ENCODE measurements at places on chromosomes 6 and 20.

DNA sequence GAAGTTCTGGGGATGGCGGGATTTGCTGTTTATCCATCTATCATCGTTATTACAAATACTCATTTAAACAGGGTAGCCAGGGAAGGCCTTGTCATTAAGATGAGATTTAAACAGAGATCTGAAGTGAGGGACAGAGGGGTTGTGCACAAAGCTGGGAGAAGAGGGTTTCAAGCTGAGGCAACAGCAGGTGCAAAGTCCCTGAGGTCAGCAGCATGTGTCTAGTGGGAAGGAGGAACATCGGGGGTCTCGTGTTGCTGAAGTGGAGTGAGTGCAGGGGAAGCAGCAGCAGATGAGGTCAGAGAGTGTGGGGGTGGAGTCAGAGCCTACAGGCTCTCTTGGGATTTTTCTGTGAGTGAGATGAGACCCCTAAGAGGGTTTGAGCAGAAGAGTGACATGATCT lies 52.0 kb downstream of the CDH22 start:
- DNase-seq: no peak

DNA sequence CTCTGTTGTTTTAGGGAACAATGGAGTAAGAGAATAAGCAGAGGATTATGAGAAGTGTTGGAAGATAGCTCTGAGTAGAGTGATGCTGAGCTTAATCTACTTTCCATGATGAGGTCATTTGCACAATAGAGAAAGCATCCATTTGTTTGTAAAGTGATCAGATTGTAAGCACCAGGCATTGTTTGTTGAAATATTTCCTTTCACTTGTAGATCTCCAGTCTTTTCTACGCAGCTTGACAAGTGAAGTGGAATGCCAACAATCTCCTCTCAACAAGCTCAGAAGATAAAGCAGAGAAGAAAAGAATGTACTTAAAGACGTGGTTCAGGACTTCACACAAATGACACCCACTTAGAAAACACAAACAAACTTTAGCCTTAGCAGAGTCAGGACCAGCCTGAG lies 80.1 kb upstream of the MARCKS start:
- DNase-seq: no peak

GRCh38 chr6:83055366-83055964 lies 10.2 kb downstream of the UBE3D start:
- peak; percentile 35 for DNase-seq

- no peak for DNase-seq
Measured at GRCh38 chr20:8837396-8837795, 231.5 kb upstream of the PLCB4 start.

DNA sequence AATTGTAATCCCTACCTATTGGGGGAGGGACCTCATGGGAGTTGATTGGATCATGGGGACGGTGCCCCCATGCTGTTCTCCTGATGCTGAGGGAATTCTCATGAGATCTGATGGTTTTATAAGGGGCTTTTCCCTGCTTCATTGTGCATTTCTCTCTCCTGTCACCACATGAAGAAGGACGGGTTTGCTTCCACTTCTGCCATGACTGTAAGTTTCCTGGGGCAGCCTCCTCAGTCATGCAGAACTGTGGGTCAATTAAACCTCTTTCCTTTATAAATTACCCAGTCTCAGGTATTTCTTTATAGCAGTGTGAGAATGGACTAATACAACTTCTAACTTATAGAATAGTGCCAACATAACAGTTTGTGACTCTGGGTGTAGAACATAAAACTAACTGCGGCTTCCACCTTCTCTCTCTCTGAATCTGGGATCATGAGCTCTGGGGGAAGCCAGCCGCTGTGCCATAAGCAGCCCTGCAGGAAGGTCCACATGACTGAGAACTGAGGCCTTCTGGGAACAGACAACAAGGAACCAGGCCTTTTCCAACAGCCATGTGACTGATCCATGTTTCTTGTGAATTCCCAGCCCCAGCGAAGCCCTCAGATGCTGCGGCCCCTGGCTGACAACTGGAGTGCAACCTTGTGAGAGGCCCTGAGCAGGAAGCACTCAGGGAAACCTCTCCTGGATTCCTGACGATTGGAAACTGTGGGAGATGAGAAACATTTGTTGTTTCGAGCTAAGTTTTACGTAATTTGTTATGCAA lies 3.4 kb upstream of the HLA-A start:
- no peak for DNase-seq

DNA sequence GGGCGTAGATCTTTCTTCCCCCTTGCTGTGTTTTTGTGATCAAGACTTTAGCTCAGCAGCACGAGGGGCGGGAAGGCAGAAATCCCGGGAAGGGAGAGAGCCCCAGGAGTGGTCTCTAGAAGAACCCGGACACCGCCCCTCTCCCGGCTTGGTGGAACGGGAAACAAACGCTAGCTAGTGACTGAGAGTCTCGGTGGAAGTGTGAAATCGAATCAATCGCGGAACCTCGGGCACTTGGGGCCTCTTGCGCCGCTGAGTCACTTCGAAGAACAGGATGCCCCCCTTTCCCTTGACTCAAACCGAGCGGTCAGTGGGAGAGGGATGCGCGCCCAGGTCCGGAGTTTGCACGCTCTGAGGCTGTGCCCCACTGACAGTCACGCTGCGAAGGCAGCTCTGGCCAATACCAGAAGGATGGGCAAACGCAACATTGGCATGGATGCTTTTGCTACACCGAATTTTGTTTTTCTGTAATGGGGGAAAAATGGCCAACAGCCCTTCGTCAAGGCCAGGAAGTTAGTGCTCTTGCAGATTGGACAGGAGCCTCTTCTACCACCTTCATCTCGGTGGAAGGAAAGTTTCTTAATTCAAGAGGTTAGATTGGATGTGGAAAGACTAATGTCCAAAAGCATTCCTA lies 1.6 kb upstream of the OLIG3 start:
- DNase-seq: peak; percentile 26

GRCh38 chr6:138196122-138196738 lies 22.1 kb downstream of the PBOV1 start:
- DNase-seq: no peak

GRCh38 chr20:12056839-12057238 lies 139.1 kb downstream of the BTBD3 start:
- DNase-seq: no peak

GRCh38 chr6:44668391-44668930 lies 281.0 kb downstream of the CDC5L start:
- no peak for DNase-seq

- DNase-seq: no peak
Measured at GRCh38 chr20:16474363-16474762, 98.9 kb downstream of the KIF16B start.

- DNase-seq: no peak
Measured at GRCh38 chr6:167795321-167795811, 31.3 kb upstream of the AFDN start.

DNA sequence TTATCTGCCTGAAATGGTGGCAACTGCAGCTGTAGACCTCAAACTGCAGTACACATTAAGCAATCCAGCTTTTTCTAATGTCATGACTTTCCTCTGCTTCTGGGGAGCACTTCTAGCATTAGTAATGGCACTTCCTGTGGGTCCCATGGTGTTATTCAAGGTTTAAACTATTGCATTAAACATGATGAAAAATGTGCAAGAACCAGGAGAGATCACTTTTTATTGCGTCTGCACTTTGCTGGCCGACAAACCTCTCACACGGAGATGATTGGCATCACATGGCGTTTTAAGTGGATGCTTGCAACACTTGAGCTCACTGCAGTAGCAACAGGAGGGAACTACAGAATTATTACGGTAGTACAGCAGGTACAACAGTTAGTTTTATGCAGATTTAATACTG lies 148.4 kb downstream of the HIVEP2 start:
- no peak for DNase-seq

GRCh38 chr6:44100088-44100550 lies 27.1 kb downstream of the MRPL14 start:
- no peak for DNase-seq

GRCh38 chr20:44637522-44638372 lies 13.8 kb downstream of the ADA start:
- no peak for DNase-seq

- DNase-seq: no peak
Measured at GRCh38 chr6:128064540-128064895, 163.7 kb upstream of the THEMIS start.

GRCh38 chr20:40640667-40641066 lies 48.4 kb downstream of the MAFB start:
- no peak for DNase-seq

DNA sequence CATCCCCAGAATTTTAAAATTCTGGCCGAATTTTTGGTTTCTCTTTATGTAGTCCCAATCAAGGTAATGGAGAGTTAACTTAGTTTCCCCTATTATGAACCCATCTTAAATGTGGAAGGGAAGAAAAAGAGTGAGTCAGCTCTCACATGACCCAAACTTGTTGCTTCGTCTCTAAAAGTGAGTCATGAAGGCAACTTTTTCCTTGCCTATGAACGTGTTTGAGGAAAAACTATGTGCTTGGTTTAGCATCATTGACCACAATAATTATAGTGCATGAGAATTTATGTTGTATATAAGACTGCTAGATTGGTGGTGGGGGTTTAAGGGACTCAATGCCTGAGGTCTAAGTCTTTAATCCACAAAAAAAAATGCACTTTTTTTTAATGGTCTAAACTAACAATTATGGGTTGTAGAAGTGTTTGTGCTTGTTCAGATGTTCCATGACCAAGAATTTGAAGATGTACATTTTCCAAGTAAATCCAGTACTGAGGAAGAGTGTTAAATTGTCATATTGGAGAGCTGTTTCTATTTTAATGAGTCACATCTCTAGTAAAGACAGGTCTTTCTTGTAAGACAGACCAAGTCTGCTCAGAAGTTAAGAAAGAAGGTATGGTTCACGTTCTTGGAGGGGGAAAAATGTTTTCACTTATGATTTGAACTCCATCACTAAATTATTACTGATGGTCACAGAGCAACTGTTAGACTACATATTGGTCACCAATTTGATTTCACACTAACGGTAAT lies 409.9 kb upstream of the MARCKS start:
- DNase-seq: no peak

- DNase-seq: no peak
Measured at GRCh38 chr6:2713473-2714110, 37.1 kb downstream of the MYLK4 start.

DNA sequence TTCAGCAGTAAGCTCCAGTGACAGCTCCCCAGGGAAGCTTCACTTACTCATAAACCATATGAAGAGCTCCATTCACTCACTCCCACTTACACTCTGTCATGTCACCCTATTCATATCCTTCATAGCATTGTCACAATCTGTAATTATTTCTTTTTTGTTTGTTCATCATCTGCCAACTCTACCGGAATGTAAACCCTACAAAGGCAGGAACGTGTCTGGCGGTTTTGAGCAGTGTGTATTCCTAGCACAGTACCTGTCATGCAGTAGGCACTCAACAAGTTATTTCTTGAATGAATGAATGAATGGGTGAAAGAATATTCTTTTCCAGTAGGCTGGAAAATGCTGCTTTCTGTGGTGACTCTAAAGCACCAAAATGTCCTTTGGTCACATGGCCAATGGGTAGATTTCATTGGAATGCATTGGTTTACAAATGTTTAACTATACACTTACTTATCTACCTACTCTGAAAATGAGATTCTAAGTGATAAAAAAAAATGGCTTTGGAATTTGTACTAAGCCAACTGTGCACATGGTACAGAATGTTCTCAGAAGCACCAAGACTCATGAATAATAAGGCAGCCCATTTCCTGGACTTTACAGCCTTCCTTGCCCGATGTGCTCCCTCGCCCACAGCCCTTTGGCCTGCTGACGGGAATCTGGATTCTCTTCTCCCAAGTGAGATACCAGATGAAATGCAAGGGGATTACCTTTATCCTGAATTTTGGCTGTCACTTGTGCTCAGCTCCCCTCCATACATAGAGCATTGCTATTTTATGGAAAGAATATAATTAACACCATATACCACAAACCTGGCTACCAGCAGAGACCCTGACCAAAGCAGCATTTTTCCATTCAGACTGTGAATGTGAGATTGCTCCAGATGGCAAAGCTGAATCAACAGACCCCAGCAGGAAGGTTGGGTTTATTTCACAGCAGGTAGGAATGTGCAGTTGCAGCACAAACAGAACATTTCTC lies 273.3 kb downstream of the ALDH8A1 start:
- DNase-seq: no peak

GRCh38 chr6:28496099-28496779 lies 19.4 kb downstream of the GPX6 start:
- DNase-seq: no peak

GRCh38 chr6:32190054-32190851 lies at the start of gene PBX2:
PBX2 (minus strand) TSS chr6:32190202; CDS start chr6:32189915, 287 bp downstream.
- DNase-seq: peak; percentile 76

DNA sequence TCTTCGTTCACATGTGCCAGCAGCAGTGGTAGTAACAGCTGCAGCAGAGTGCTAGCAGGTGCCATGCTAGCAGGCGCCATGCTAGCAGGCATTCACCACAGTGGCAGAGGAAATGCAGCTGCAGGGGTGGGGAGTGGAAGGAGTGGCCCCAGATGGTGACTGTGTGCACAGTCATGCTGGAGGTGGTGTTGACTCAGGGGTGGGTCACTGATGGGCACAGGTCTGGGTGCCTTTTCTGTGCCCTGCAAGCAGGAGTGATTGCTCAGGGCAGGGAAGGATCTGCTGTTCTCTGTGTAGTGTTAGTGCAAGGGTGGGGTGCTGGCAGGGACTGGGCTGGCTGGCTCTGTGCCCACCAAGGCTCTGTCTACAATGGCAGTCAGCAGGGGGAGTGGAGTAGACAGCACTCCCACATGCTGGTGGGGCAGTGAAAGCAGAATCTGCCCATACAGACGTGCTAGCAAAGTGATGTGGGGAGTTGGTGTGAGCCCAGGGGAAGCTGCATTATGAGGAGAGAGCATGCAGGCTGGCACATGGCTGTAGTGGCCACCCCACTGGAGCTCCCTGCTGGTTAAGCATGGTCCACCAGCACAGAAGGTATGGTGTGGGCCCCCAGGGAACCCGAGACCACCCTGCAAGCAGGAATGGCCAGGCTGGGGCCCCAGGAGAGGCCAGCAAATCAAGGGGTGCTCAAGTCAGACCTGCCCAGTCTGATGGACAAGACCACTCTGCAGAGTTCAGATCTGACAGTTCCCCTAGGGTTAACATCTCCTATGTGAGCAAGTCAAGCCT lies 11.4 kb upstream of the TSPYL4 start:
- no peak for DNase-seq

- no peak for DNase-seq
Measured at GRCh38 chr6:89050697-89051096, 29.9 kb upstream of the PNRC1 start.

DNA sequence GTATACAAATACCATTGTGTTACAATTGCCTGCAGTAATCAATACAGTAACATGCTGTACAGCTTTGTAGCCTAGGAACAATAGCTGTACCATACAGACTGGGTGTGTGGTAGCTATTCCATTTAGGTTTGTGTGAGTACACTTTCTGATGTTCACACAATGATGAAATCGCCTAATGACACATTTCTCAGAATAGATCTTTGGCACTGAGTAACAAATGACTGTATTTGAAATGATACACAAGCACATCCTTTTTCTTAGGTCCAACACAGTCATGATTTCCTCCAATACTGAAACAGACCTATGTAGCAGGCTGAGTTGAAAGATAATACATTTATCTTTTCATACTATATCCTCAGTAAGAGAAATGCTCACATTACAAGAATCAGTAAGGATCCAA lies 13.9 kb downstream of the KHDRBS2 start:
- DNase-seq: no peak

All from CD4-positive, CD25-positive, alpha-beta regulatory T cell (primary cell).